ENCODE measurements at places on chromosomes 4 and X.

DNA sequence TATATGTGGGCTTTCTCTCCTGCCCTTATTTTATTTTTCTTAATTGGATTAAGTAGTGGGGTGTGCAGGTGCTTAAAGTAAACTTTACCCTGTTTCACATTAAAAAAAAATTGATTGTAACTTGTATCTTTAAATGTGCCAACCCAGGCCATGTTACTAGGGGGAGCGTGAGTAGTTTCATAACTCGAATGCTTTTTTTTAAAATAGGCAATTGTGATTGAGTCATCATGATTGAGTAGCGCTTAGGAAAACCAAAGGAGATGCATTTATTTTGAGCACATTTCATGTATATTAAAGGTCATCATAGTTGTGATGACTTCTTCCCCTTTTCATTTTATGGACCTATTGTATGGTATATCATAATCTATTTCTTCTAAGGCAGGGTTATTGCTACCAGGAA lies 32.2 kb downstream of the GPAT3 start:
- no peak for DNase-seq

- no peak for DNase-seq
Measured at GRCh38 chr4:176675810-176676209, 116.9 kb downstream of the VEGFC start.

DNA sequence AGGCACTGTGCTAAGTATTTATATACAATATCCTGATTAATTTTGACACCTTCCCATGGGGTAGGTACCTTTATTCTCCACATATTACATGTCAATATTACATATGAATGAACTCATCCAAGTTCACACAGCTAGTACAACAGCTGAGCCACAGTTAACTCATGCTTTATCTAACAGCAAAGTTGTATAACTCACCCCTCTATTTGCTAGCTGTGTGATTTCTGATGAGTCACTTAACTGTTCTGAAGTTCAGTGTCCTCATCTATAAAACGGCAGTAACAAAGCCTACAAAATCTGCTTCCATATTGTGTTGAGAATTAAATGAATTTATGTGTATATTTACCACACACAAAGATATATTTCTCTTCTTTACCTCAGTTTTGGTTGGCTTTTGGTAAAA lies 48.2 kb upstream of the KDR start:
- DNase-seq = no peak

- no peak for DNase-seq
Measured at GRCh38 chr4:166259081-166259480, 386.0 kb downstream of the TLL1 start.

- DNase-seq = no peak
Measured at GRCh38 chr4:4792466-4792865, 67.0 kb upstream of the MSX1 start.

- DNase-seq = no peak
Measured at GRCh38 chr4:111263836-111264235, 641.0 kb upstream of the PITX2 start.

DNA sequence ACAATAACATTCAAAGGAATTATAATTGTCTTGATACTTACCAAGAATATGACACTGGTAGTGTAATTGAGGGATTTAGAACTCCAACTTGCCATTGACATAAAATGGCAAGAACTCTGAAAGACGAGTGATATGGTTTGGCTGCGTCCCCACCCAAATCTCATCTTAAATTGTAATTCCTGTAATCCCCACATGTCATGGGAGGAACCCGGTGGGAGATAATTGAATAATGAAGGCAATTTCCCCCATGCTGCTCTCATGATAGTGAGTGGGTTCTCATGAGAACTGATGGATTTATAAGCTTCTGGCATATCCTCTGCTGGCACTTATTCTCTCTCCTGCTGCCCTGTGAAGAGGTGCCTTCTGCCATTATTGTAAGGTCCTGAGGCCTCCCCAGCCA lies 1536.4 kb downstream of the TECRL start:
- DNase-seq = no peak

- no peak for DNase-seq
Measured at GRCh38 chr4:154741131-154741665, 2.6 kb upstream of the LRAT start.

DNA sequence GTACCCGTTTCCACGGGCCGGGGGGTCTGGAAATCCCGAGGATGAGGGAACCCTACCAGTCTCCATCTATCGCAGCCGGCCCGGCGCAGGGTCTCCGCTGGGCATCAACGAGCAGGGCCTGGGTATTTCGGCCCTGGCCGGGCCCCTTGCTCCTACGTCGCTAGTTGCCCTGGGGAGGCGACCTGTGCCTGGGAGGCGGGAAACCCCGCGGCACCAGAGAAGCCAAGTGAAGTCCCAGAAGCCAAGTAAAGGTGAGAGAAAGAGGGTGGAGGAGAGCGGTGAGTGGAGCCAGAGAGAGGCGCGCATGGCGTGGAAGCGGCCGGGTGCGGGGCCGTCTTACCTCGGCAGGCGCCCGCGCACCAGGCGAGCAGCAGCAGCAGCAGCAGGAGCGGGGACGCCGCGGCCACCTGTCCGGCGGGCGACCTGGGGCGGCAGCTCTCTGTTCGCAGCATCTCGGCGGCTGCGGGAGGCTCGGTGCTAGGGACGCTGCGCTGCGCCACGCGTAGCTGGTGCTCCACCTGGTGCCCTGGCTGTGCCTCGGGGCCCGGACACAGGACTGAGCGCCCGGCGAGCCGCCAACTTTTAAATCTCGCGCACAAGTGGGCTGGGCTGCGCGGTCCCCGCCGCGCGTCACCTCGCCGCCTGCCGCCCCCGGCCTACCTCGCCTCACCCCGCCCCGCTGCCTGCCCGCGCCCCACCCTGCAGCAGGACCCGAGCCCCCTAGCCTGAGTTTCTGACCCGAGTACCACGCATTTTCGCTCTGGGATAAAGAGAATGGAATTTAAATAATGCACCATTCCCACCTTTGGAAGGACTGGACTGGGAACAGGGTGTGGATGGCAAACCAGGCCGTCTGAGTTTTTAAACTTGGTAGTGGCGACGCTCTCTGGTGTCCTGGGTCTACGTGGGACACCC lies at the start of gene NMU:
Gene NMU (minus strand): TSS at position 558 of the 915 bp plus-strand sequence. CDS start 106 bp downstream, at position 452.
- DNase-seq = peak; percentile 66

Data from stimulated activated CD4-positive, alpha-beta T cell treated with anti-CD3 and anti-CD28 coated beads, Interleukin-15, amount 100 ng/mL, for 24 hours (primary cell).